Activated CD4-positive, CD25-positive, alpha-beta regulatory T cell treated with anti-CD3 and anti-CD28 coated beads, Interleukin-2, amount 50 U/mL, for 16 hours (primary cell): ENCODE measurements at places on chromosomes 7 and 10.

- no peak for DNase-seq
These were observed 12.7 kb downstream of the MMP21 start for GRCh38 chr10:125762692-125763648.

GRCh38 chr7:22980422-22980821 lies 33.5 kb downstream of the HYCC1 start:
- DNase-seq = no peak

- no peak for DNase-seq
These were observed 69.5 kb upstream of the ST8SIA6 start for GRCh38 chr10:17523917-17524316.

GRCh38 chr7:27148756-27149641 lies 1.4 kb upstream of the HOXA6 start:
- DNase-seq = no peak
